ENCODE measurements at places on chromosomes 16 and 17.

- DNase-seq = no peak
These were observed 136.0 kb downstream of the ANKFN1 start for GRCh38 chr17:56289321-56289720.

DNA sequence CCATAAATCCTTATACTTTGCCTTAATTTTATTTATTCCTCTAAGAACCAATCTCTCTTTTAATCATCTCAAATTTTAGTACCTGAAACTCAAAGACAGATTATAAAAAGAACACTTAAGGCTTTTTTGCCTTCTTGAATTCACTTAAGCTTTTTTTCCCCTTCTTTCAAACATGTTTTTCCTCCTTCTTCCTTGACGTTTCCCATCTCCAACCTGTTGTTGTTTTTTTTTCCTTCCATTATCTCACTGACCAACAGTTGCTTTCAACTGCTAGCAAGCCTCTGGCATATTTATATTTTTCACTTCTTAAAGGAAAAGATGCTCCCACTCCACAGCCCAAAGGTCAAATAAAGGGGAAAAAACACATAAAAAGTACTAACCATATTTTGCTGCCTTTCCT, 32.2 kb downstream of the SPOP start:
- no peak for DNase-seq

DNA sequence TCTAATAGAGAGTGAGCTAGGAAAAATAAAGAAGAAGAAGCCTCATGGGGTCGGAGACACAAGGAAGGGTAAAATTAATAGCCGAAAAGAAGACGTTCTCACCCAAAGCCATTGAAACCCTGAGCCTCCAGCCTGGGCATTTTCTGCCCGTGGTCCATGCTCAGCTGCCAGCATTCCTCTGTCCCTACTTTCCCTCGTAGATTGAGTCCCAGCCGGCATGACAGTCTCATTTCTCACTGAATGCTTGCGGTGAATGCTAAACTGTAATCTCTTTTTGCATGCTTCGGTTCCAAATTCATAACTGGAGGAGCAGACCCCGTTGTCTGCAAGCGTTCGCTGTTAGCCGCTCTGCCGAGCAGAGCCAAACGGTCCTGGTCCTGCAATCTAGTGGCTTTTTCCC, 54.0 kb upstream of the COX10 start:
- no peak for DNase-seq

GRCh38 chr17:52546493-52546892, 388.0 kb upstream of the CA10 start:
- DNase-seq = no peak

- no peak for DNase-seq
These were observed 39.0 kb downstream of the HLF start for GRCh38 chr17:55303701-55304145.

DNA sequence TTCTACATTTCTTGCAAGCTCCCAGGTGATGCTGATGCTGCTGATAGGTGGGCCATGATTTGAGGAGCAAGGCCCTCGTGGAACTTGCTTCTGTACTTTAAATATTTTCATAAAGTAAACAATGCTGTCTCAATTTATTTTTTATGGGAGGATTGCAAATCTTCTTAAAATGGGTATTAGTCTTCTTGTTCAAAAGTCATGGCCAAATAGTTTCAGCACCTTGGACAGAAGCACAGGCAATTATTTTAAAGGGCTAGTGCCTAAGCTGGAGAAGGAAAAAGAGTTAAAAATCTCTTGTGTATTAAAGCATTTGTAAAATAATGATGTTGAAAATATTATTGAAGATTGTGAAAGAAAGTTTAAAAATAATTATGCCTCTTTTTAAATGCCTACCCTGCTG, 50.5 kb downstream of the GPR139 start:
- DNase-seq = no peak

- no peak for DNase-seq
These were observed 91.8 kb downstream of the NCOR1 start for GRCh38 chr17:16123531-16123930.

GRCh38 chr17:82698065-82698973, at the start of gene RAB40B:
Gene RAB40B, minus strand, starts transcription at chr17:82698698. Its CDS starts 102 bp downstream, at chr17:82698596.
- peak; percentile 98 for DNase-seq

DNA sequence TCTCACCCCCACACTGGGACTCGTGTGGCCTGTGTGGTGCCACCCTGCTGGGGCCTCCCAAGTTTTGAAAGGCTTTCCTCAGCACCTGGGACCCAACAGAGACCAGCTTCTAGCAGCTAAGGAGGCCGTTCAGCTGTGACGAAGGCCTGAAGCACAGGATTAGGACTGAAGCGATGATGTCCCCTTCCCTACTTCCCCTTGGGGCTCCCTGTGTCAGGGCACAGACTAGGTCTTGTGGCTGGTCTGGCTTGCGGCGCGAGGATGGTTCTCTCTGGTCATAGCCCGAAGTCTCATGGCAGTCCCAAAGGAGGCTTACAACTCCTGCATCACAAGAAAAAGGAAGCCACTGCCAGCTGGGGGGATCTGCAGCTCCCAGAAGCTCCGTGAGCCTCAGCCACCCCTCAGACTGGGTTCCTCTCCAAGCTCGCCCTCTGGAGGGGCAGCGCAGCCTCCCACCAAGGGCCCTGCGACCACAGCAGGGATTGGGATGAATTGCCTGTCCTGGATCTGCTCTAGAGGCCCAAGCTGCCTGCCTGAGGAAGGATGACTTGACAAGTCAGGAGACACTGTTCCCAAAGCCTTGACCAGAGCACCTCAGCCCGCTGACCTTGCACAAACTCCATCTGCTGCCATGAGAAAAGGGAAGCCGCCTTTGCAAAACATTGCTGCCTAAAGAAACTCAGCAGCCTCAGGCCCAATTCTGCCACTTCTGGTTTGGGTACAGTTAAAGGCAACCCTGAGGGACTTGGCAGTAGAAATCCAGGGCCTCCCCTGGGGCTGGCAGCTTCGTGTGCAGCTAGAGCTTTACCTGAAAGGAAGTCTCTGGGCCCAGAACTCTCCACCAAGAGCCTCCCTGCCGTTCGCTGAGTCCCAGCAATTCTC, 27.4 kb downstream of the STH start:
- no peak for DNase-seq

DNA sequence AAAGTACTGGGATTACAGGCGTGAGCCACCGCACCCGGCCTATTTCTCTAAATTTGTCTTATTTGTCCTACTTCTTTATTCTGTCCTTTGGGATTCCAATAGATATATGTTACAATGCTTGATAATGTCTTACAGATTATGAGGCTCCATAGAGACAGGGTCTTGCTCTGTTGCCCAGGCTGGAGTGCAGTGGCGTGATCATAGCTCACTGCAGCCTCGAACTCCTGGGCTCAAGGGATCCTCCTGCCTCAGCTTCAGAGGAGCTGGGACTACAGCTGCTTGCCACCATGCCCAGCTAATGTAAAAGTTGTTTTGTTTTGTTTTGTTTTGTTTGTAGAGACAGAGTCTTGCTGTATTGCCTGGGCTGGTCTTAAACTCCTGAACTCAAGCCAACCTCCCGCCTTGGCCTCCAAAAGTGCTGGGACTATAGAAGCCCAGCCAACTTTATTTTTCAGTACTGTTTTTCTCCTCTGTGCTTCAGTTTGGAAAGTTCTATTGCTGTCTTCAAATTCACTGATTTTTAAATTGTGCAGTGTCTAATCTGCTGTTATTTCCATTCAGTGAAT, 10.3 kb downstream of the ANKRD13B start:
- no peak for DNase-seq

GRCh38 chr16:66650707-66651473, 45.7 kb downstream of the CMTM4 start:
- peak; percentile 60 for DNase-seq

DNA sequence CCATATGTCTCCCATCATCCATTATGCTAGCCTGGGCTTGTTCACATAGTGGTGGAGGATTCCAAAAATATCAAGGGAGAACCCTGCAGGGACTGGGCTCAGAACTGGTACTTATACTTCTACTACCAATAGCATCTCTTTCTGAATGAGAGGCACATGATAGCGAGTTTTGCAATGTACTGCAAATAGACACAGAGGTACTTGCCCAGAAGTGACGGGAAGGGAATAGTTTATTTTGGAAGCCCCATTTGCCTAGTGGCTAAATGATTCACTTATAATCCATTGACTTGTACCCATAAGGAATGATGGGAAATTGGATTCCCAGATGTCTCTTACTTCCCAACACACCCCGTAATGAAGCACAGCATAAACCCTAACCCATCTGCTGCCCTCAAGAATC, 124.8 kb upstream of the ERCC4 start:
- DNase-seq = no peak

DNA sequence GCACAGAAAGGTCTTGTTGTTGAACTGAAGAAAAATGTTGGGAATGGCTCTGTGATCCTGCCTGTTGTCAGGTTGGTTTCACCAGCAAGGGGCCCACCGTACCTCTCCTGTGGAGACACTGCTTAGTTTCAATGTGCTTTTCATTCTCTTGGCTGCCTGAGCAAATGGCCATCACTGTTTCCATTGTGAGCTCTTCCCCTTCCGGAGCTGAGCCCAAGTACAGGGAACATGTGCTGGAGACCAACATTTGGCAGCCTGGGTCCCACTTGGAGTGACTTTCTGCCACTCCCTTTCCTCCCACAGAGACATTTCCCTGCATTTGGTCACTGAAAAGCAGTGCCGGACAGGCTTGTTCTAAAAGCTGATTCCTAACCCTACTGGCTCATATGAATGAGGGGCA, 23.1 kb downstream of the GABARAPL2 start:
- no peak for DNase-seq
